Activated CD4-positive, alpha-beta T cell treated with anti-CD3 and anti-CD28 coated beads, Interleukin-2, Interleukin-4, amounts not matched to agents 100 ng/mL and 50 ng/mL, durations not matched to agents 16 hours and 8 hours (primary cell): ENCODE measurements at places on chromosomes 6 and 20.

GRCh38 chr6:155439376-155439775 lies 16.3 kb downstream of the NOX3 start:
- DNase-seq, result no peak

- DNase-seq, result no peak
These were observed 119.3 kb downstream of the JPH2 start for GRCh38 chr20:44067650-44068081.

- DNase-seq, result no peak
These were observed 502.0 kb downstream of the QKI start for GRCh38 chr6:163916315-163917081.

GRCh38 chr6:9628819-9629218 lies 786.1 kb downstream of the TFAP2A start:
- DNase-seq, result no peak

- DNase-seq, result no peak
These were observed 214.5 kb upstream of the CITED2 start for GRCh38 chr6:139588734-139589593.

GRCh38 chr6:107398001-107398400 lies 61.4 kb downstream of the PDSS2 start:
- no peak for DNase-seq

GRCh38 chr6:3454273-3455010 lies 2.4 kb downstream of the SLC22A23 start:
- DNase-seq, result no peak

DNA sequence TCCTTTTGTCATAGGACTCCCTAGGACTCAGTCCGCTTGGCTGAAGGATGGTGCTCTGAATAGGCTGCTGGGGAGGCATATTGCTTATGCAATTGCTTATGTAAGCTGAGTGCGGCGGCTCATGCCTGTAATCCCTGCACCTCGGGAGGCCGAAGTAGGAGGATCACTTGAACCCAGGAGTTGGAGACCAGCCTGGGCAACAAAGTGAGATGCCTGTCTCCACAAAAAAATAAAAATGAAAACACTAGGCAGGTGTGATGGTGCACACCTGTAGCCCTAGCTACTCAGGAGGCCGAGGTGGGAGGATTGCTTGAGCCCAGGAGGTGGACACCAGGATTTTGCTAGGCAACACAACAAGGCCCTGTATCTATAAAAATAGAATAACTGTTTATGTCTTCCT lies 81.3 kb downstream of the EYA2 start:
- no peak for DNase-seq

DNA sequence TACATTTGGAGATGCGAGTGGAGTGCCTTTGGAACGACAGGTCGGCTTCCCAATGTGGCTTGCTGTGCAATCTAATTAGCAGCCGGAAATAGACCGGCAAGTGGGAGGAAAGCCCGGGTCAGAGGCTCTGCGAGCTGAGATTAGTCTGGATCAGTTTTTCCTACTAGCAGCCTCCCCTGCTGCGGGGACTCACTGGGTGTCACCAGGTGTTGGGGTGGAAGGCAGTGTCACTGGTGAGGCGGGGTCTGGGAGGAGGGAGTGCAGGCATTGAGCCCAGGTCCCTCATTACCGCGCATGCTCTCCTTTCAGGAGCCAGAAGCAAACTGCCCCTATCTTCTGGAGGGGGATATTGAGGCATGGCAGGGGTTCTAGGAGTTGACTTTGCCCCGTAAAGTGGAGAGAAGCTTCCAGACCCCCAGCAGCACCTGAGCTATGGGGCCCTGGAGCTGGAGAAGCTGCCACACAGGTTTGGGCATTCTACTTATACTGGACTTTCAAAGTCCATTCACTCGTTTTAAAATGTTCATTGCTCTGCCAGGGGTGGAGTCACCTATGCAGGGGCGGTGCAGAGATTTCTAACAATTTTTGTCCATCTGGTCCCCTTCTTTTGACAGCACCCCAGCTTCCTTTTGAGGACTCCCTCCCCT lies 11.0 kb downstream of the SULF2 start:
- DNase-seq, result no peak

DNA sequence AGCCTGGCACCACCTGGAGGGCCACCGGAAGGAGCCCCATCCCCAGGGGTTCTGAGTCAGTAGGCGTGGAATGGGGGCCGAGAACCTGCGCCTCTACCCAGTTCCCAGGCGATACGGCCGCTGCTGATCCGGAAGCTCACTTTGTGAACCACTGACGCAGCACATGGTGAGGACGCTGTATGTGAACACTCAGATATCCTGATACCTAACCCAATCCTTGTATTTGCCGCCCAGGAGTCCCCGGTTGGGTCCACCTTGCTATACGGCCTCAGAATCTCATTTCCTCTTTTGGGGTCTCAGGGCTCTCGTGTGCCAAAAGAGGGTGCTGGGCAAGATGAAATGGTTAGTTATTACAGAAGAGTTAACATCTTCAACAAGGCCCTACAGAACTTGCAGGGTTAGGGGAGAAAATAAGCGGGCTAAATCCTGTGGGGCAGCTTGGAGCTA lies 604 bp upstream of the RAB5IF start:
- peak; percentile 52 for DNase-seq

DNA sequence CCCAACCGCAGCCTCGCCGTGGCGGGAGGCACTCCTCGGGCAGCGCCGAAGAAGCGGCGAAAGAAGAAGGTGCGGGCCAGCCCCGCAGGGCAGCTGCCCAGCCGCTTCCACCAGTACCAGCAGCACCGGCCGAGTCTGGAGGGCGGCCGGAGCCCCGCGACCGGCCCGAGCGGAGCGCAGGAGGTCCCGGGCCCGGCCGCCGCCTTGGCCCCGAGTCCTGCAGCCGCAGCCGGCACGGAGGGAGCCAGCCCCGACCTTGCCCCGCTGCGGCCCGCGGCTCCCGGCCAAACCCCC lies 525 bp downstream of the PNRC1 start:
- DNase-seq, result no peak
